H7 (cell line): ENCODE measurements at places on chromosomes 5 and 9. TPM values are rescaled to one million over a fixed set of nuclear protein-coding genes. Genes with fewer than 3 reads are reported as not detected.

Gene CCDC192
- 0.24 and 1.1 TPM in 2 replicates for total RNA-seq

Gene TMEM8B
- total RNA-seq, result 2.0 and 3.1 TPM in 2 replicates

GRCh38 chr5:132779961-132780360 is 2.9 kb upstream of the SEPTIN8 start:
- no peak for DNase-seq

- no peak for DNase-seq
Observed at GRCh38 chr5:108361239-108361638, 20.7 kb downstream of the FBXL17 start.

- no peak for DNase-seq
Observed at GRCh38 chr5:92795633-92796032, 785.4 kb downstream of the NR2F1-AS1 start.

- DNase-seq, result no peak
Observed at GRCh38 chr9:76528642-76529190, 69.7 kb downstream of the GCNT1 start.

Gene SLC31A2
- 0.41 and 2.3 TPM in 2 replicates for total RNA-seq

DNA sequence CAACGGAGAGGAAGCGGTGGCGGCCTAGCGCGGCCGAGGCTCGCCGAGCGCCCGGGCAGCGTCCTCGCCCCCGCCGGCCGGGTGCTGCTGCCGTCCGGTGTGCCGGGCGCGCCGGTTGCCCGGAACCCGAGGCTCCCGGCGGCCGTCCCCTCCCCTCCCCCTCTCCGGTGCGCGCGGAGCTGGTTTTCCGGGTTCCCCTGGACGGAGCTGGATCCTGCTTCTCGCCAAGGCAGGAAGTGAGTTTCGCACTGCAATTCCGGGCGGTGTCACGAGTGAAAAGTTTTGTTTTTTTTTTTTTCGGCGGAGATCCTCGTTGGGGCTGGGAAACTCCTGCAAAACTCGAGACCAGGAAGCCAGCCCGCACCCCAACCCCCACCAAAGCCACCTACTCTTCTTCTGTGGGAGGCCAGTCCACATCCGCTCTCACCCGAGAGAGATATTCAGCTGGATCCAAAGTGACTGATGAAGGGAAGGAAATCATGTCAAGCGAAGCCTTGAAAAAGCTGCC is at the start of gene ERBIN:
ERBIN (plus strand) TSS at position 300 of the 508 bp plus-strand sequence. CDS start 66,144 bp downstream, outside the sequence.
- DNase-seq, result peak; percentile 83
